AG04449 (cell line): ENCODE measurements at places on chromosomes 16 and 17.
A peak's percentile ranks its signal among the peaks of the same experiment; 100 is the strongest.

DNA sequence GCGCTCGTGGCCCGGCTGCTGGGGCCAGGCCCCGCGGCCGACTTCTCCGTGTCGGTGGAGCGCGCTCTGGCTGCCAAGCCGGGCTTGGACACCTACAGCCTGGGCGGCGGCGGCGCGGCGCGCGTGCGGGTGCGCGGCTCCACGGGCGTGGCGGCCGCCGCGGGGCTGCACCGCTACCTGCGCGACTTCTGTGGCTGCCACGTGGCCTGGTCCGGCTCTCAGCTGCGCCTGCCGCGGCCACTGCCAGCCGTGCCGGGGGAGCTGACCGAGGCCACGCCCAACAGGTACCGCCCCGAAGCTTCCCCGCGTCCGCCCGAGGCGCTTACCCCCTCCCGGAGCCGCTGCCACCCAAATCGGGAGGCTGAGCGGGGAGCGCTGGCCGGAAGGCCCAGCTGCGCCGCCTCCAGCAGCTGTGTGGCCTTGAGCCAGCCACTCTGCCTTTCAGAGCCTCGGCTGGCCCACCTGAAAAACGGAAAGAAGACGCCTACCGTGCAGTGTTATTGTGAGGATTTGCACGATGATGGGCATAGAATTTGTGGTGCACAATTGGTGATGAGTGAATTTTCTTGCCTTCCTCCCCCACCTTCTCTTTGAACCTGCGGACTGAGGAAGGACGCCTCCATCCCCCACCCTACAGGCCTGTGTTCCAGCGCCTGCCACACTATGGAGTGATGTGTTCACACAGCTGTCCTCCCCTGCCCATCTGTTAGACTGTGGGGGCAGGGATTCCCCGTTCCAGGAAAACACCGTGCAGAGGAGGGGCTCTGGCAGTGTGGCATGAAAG is 523 bp downstream of the NAGLU start:
- no peak for DNase-seq

- no peak for DNase-seq
Measured at GRCh38 chr17:50766222-50767023, 895 bp downstream of the ANKRD40CL start.

DNA sequence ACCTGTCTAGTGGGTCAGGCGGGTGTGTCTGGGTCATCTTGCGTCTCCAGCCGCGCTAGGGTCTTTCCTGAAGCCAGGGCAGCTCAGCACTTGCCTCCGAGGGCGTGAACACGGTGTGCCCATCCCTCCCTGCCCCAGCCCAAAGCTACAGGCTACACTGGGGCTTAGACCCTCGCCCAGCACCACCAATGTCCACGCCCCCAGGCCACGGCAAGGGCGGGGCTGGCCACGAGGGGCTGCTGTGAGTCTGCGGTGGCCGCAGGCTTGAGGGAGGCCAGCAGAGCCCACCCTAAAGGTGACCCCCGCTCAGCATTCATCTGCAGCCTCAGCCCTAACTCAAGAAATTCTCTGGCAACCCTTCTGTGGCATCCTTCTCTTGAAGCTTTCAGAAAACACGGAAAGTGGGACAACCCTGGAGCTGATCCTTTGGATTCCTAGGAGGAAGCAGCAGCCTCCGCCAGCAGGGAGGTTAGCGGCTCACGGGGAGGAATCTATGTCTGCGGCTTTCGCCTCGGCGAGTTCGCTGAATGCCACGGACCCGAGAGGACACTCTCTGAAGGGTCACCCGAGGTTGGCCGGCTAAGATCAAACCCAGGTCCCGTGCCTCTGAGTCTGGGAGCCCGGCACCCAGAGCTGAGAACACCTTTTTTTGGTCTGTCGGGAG is 41.7 kb downstream of the TIMM22 start:
- DNase-seq, result no peak

DNA sequence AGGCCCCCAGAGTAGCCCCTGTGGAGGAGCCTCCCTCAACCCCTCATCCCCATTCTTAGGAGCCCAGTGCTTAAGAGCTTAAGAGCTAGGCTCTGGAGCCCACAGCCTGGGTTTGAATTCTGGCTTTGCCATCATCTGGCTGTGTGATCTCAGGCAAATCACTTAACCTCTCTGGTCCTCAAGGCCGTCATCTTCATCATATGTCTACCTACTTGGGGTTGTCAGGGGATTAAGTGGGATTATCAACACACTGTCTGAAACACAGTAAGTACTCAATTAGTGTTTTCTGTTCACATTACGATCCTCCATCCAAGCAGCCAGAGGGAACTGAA is 4.8 kb downstream of the SREBF1 start:
- DNase-seq, result no peak

DNA sequence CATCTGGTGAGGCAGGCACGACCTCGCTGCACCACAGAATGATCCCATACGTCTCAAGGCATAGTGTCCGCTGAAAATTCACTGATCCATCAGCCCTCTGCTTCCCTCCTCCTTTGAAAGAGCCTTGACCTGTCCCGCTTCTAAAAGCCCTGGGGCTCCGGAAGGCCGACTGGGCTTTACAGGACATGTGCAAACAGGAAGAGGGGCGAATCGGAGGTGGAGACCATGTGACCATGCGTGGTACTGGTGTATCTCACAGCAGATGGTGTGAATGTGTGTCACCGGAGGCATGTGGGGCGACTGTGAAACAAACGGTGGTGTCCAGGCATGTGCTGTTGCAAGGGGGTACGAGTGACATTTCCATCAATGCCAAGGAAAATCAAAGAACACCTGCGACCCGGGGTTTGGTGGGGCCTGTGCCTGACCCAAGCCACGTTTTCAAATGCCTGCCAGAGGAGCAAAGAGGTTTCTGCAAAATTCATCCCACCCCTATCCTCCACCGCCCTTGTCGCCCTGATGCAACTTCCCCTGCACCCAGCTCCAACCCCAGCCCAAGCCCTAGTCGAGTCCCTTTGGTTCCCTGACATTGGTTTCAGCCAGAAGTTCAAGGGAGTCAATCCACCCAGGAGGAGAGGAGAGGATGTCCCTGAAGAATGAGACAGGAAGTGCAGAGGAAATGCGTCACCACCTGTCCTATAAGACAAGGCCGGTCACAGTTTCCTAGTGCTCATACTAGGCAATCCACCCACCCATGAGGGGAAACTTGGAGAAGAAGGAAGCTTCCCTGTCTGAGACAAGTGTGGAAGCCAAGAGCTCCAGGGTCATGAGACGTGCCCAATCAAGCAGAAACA is 5.9 kb upstream of the KCNJ18 start:
- DNase-seq, result no peak

DNA sequence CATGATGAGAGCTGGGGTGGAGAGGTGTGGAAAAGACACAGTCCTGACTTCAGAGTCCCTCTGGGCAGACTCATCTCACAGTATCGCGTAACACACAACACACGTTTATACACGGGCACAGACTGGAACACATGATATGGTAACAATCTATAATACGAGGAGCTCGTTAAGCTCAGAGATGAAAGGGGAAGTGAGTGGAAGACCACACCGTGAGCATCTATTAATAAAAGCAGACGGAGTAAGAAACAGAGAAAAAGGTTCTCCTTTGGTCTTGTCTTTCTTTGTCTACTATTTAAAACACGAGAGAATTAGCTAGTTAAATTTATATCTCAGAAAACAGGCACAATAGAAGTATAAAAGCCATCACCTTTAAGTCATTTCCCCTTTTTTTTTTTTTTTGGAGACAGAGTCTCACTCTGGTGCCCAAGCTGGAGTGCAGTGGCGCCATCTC is 13.5 kb downstream of the ANKRD11 start:
- DNase-seq, result no peak

- DNase-seq, result no peak
Measured at GRCh38 chr17:27824176-27824715, 23.9 kb upstream of the NOS2 start.

DNA sequence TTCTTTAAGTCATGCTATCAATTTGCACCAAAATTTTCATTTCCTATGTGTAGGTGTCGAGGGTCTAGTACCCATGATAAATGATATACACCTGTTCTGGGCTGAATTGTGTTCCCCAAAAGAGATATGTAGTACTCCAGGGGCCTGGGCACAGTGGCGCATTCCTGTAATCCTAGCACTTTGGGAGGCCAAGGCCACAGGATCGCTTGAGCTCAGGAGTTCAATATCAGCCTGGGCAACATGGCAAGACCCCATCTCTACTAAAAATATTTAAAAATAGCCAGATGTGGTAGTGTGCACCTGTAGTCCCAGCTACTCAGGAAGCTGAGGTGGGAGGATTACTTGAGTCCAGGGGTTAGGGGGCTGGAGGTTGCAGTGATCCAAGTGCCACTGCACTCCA is 23.5 kb upstream of the KANSL1 start:
- DNase-seq, result no peak

GRCh38 chr17:35740997-35741931 is 9.8 kb downstream of the RASL10B start:
- DNase-seq, result no peak

- no peak for DNase-seq
Measured at GRCh38 chr16:85611444-85612190, 1.5 kb upstream of the GSE1 start.

DNA sequence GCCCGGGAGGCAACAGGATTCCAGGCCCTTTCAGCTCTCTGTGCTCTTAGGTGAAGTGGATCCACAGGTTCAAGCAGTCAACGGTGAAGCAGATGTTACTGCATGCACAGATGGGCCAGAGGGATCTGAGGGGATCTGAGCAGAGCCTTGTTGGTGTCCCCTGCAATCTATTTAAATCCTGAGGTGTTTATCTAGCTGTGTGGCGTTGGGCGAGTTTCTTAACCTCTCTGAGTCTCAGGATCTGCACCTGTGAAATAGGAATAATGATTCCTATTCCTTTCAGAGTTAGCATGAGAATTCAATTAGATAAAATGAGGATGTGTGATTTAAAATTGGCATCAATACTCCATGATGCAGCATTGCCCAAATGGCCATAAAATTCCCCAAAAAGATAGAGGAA is 237.3 kb upstream of the CDH5 start:
- no peak for DNase-seq

DNA sequence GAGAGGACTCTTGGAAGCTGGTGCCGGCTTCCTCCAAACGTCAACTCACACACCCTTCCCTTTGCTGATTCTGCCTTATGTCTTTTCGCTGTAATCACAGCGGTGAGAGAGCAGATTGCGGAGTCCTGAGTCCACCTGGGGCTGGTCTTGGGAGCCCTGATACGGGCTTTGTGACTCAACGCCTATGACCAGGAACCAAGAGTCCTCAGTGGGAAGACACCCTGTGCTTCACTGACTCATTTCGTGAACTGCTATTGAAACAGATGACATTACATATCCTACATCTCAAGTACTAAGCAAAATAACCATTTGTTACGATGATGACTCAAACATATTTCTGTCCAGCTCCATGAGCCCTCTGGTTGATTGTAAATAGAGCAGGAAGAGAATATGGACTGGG is 90.7 kb upstream of the CREBBP start:
- DNase-seq, result peak; percentile 73

- DNase-seq, result no peak
Measured at GRCh38 chr17:78476973-78477372, 98.5 kb downstream of the PGS1 start.

- DNase-seq, result no peak
Measured at GRCh38 chr17:49494399-49494985, 601 bp upstream of the NGFR start.

- DNase-seq, result no peak
Measured at GRCh38 chr17:70987867-70988340, 818.6 kb downstream of the KCNJ2 start.

DNA sequence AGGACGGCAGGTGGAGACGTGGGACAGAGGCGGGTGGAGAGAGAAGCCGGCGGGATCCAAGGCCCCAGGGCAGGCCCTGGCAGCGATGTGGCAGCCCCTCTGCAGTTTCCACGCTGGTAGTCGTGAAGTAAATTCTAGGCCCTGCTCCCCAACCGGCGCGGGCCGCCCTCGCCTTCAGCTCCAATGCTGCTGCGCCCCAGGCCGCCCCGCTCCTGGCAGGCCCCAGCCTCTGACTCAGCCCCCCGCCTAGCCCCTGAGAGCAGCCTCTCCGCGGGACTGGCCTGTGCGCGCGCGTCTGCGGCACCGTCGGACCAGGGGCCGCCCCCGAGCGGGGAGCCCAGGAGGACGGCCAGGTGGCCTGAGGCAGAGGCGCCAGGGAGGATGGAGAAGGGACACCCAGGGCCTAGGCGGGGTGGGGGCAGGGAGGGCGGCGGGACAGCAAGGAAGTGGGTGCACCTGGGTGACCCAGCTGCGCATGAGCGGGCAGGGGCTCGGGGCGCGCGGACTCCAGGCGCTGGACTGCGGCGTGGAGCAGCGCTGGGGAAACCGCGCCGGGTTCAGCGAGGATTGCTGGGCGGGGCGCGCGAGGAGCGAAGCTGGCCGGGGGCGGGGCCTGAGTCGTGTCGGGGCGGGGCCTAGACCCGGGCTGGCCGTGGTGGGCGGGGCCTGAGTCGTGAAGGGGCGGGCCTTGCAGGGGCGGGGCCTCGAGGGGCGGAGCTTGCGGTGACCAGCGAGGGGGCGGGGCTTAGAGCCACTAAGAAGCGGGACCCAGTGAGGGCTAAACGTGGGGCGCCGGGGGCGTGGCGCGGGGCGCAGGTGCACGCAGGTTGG is 29.6 kb downstream of the ZNF778 start:
- no peak for DNase-seq

- no peak for DNase-seq
Measured at GRCh38 chr17:37064206-37064605, 115.5 kb downstream of the AATF start.

DNA sequence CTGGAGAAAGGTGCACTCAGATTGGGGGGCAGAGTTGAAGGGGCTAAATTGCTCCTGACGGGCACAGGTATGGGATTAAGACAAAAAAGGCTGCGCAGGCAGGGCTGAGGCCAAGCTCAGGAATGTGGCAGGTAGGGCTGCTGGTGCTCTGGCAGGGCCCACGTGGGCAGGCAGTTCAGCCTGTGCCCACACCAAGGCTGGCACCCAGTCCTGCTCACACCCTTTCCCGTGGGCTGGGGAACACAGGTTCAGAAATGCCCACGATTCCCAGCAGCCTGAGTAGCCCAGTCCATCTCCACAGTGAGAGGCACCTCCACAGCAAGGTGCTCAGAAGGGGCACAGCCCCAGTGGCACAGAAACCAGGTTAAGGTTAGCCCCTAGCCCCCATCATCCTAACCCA is 4.4 kb downstream of the HDAC5 start:
- DNase-seq, result no peak

DNA sequence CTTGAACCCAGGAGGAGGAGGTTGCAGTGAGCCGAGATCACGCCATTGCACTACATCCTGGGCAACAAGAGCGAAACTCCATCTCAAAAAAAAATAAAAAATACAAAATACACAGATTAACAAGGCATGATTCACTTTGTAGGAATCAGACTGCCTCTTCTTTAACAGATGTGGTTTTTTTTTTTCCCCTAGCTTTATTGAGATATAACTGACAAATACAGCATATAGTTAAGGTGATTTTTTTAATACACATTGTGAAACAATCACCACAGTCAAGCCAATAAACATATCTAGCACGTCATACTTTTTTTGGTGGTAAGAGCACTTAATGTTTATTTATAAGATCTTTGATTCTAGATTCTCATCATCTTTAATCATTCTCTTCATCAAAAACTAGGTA is 87.8 kb downstream of the SPAG9 start:
- no peak for DNase-seq

DNA sequence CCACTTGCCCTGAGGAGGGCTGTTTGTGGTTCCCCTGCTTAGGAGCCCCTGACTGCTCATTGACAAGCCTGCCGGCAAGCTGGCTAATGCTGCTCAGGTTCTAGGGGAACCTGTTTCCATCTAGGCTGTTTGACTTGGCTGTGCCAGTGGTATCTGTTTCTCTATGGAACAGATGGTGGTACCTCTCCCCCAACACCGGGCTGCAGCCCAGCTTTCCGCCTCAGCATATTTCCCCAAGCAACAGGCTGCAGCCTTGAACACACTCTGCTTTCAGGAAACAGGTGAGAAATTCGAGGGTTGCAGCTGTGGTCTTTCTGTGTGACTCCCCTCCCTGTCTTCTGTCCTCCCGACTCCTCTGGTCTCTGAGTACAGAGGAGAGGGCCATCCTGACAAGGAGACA is 132.3 kb downstream of the TMEM132E start:
- DNase-seq, result no peak
